NCI-H1105 treated with DMSO at 0.1 percent for 48 hours (cell line): ENCODE measurements at places on chromosomes 2 and 18.
A peak's percentile ranks its signal among the peaks of the same experiment; 100 is the strongest.

DNA sequence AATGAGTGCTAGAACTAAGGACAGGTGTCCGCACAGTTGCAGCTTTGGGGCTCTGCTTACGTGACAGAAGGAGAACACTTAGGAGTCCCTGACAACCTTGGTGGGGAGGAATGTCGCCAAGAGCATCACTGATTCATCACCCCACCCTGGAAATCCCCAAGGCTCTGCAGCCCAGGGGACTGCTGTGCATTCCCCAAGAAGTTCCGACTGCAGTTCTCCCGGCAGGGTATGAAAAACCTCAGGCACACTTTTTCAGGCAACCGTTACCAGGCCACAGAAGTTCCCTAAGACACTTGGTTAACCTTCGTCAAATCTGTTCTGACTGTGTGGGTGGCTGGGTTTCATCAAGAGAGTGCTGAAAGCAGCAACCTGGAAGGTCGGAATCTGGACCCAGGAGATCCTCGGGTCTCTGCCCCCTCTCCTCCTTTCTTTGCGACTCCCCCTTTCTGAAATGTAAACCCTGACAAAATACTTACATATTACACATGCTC lies 192.1 kb upstream of the CXCR4 start:
- DNase-seq = no peak

GRCh38 chr2:185477452-185477851 lies 261.2 kb upstream of the FSIP2 start:
- DNase-seq = no peak

GRCh38 chr18:79597831-79598632 lies 81.6 kb upstream of the CTDP1 start:
- no peak for DNase-seq

DNA sequence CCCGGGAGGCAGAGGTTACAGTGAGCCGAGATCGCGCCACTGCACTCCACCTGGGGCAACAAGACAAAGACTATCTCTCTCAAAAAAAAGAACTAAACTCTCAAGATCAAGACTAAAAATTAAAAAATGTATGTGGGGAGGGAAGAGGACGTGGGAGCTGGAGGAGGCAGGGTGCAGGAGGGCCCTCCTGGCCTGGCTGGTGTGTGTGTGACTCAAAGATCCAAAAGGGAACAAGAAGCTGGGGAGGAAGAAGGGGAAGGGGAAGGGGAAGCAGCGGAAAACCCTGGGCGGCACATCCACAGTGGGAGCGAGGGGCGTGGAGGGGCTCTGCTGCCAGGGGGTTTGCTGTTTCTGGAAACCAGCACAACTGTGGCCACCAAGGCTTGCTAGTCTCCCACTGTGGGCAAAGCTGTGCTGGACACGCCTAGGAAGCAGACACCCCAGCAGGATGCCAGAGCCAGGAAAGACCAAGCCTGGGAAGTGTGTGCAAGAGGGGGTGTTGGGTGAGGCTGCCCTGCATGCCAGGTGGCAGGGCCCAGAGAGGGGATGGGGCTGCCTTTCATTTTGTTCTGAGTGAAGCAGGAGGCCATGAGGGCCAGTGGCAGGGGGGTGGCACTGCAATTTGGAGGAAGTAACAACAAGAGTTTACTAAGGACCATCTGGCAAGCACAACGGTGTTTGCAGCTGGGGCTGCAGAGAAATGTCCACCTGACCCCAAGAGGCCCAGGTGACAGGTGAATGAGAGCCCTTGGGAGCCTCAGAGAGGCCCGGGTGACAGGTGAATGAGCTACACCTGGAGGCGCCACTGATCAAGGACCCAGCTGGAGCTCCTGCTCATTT lies 44.5 kb downstream of the ANO7 start:
- DNase-seq = no peak

GRCh38 chr2:62938126-62938525 lies 112.5 kb upstream of the OTX1 start:
- DNase-seq = no peak

- DNase-seq = no peak
Measured at GRCh38 chr2:48870503-48870902, 115.0 kb upstream of the LHCGR start.

- peak; percentile 57 for DNase-seq
Measured at GRCh38 chr2:181104512-181105115, 124.2 kb downstream of the UBE2E3 start.

DNA sequence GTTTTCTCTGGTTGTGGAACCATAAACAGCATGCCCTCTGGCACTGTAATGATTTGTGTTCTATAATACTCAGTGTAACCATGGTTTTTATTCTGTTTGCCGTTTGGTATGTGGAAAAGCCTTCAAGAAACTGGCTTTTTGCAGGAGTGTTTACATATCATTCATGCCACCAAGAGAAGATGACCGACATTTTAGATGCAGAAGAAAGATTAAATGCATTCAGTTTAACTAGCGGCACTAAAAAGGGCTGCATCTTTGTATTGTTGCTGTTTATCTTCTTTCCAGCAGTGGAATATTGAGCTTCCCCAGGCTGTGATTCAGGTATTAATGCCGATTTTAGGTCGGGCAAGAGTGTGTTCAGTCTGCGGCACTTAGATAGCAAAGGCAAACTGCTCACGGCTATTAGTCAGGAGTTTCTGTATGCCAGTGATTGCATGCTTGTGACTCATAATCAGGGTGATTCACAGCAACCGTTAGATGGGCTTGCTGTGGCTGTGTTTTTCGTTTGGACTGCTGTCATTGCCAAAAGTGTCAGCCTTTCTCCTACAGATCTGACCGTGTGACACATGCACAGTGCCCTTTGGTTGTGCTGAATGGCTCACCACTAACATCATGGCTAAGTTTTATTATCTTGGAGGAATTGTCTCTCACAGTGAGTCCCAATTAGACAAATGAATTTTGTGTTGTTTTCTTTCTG lies 479.7 kb downstream of the PARD3B start:
- no peak for DNase-seq

- no peak for DNase-seq
Measured at GRCh38 chr2:95352310-95353054, 50.0 kb upstream of the FAHD2A start.

DNA sequence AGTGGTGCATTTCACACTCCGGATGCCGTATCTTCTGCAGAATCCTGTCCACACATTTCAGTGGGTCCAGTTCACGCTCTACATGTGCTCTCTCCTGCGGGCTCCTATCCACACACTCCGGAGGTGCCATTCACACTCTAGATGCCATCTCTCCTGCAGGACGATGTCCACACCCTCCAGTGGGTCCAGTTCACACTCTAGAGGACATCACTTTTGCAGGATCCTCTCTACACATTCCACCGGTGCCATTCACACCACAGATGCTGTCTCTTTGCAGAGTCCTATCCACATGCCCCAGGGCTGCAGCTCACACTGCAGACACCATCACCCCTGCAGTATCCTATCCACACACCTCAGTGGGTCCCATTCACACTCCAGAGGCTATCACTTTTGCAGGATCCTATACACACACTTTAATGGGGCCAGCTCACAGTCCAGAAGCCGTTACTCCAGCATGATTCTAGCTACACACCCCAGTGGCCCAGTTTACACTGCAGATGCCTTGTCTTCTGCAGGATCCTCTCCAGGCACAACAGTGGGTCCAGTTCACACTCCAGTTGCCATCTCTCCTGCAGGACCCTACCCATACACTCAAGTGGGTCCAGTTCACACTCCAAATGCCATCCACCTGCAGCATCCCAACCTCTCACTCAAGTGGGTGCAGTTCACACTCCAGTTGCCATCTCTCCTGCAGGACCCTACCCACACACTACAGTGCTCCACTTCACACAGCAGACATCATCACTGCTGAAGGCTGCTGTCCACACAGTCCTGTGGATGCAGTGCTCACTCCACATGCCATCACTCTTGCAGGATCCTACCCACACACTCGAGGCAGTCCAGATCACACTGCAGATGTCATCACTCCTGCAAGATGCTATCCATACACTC lies 2.1 kb upstream of the PXDN start:
- no peak for DNase-seq

GRCh38 chr2:37615804-37616676 lies 55.4 kb downstream of the CDC42EP3 start:
- no peak for DNase-seq

- DNase-seq = no peak
Measured at GRCh38 chr2:177531706-177532105, 139.1 kb downstream of the AGPS start.

- DNase-seq = peak; percentile 81
Measured at GRCh38 chr2:61763605-61764034, 90.2 kb downstream of the FAM161A start.

GRCh38 chr2:68762665-68763064 lies 28.1 kb downstream of the ARHGAP25 start:
- no peak for DNase-seq

GRCh38 chr2:182324665-182325064 lies 102.2 kb downstream of the PDE1A start:
- no peak for DNase-seq

DNA sequence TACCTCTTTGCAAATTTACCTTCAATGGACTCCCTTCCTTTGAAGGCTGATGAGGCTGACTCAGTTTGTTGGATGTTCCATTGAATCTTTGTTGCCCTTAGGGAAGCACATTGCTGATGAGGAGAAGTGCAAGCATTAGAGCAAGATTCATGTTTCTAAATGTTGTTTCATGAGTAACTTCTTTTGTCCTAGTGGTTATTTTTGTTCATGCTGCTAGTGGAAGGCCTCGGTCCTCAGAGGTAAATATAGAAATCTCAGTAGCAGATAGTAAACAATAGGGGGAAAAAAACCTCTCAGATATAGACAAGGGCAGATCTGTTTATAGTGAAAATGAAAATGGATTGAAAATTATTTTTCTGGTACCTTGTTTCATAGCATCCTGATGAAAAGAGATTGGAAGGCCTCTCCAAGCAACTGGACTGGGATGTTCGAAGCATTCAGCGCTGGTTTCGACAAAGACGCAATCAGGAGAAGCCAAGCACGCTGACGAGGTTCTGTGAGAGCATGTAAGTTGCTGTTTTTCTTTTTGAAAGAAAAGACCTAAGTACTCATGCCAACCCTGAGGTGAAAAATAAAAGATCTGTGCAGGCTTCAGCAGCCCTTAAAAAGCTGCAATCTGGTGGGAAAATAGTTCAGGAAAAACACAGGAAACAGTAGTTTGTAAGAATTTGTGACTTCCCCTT lies 104.9 kb downstream of the CERS6 start:
- DNase-seq = no peak

DNA sequence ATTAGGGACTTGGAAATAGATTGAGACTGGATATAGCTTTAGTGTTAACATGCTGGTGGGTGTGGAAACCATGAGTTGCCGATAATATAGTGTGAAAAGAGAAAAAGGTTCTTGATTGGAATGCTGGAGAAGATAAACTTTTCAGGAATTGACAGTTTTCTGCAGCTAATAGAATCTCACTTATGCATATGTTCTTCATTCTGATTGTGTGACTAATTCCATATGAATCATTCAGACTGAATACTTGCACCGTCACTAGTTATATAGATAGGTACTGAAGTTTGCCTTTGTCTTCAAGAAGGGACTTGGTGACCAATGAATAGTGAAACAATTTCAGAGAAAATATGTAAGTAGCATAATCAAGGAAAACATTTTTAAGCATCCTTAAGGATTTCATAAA lies 225.7 kb upstream of the FOSL2 start:
- DNase-seq = no peak

DNA sequence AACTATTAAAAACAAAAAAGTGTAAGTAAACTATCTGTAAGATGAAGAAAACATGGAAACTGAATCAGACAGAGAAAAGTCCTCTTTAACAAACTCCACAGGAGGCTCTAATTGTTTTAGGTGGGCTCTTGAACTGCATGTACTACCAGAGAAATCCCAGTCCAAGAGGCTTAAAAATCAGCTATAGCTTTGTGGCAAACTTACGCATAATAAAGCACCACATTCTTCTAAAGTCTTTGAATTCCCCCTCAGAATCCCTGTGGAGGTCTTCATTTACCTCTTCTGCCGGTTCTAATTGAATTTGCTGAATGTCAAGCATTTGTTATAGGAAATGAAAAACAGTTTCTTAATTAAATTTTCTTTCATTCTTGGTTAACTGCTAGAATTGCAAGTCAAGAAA lies 40.8 kb downstream of the CHN1 start:
- DNase-seq = no peak

DNA sequence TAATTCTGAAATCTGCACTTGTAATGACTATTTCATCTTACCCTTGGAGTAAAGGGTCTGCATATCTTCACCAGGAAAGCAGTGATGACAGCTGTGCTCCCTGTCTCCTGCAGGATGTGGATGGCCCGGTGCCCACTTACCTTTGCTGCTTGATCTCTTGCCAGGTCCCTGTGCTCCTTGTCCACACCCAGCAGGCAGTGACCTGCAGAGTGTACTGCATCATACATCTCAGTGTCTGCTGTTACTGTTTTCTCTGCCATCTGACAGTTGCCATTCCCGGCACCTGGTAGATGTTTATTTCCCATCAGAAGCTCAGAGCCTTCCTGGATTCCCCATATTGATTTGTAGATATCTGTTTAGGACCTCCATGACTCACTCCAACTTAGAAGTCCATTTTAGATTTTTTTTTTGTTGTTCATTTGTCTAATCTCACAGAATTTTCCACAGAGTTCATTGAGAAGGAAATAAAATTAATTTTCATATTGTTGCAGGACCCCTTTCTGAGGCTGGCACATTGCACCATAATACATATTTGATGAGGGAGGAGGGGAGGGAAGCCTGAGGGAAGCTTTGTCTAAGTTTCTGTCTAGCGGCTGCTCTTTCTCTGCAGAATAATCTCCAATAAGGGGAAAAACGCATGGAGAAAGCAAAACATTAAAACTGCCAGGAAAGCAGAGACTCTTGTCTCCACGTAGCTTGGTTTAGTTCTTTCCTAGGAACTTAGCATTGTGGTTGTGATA lies 697.5 kb upstream of the RAB6C start:
- DNase-seq = peak; percentile 64

GRCh38 chr18:5527603-5528002 lies 16.2 kb downstream of the EPB41L3 start:
- no peak for DNase-seq

- no peak for DNase-seq
Measured at GRCh38 chr2:67733517-67733916, 329.3 kb downstream of the C1D start.

DNA sequence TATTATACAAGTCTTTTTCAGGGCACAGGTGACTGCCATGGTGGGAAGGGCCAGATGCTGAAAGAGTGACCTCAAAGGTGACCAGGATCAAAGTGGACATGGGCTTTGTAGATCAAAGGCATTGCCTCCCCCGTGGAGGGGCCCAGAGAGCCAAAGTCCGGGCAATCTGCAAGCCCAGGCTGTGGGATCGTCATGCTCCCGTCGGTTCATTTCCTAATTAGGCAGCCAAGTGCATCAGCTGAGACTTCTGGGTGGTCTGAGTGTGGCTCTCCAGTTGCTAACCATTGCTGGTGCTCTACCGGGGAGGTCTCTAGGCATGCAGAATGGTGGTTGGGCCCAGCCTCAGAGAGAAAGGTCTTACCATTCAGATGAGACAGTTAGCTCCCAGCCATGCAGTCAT lies 61.6 kb downstream of the TRIB2 start:
- no peak for DNase-seq

- DNase-seq = no peak
Measured at GRCh38 chr2:177329064-177329463, 63.5 kb upstream of the AGPS start.

GRCh38 chr2:50443288-50443687 lies 588.6 kb downstream of the NRXN1 start:
- DNase-seq = no peak

DNA sequence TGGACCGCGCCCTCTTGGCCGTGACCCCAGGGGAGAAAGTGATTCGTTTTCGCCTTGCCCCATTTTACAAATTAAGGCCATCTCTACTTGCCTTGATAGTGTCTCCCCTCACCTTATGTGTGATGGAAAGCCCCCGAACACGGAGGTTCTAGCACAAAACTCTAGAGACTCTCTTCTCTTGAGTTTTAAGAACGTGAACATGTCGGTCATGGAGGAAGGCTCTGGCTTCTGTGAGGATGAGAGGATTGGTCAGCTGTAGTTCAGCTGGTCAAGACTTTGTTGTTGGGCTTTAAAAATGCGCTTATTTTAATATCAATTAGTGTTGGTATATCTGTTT lies 828 bp downstream of the DYNC1I2 start:
- peak; percentile 5 for DNase-seq
